ENCODE measurements at places on chromosomes 2 and 18.
A peak's percentile ranks its signal among the peaks of the same experiment; 100 is the strongest.

DNA sequence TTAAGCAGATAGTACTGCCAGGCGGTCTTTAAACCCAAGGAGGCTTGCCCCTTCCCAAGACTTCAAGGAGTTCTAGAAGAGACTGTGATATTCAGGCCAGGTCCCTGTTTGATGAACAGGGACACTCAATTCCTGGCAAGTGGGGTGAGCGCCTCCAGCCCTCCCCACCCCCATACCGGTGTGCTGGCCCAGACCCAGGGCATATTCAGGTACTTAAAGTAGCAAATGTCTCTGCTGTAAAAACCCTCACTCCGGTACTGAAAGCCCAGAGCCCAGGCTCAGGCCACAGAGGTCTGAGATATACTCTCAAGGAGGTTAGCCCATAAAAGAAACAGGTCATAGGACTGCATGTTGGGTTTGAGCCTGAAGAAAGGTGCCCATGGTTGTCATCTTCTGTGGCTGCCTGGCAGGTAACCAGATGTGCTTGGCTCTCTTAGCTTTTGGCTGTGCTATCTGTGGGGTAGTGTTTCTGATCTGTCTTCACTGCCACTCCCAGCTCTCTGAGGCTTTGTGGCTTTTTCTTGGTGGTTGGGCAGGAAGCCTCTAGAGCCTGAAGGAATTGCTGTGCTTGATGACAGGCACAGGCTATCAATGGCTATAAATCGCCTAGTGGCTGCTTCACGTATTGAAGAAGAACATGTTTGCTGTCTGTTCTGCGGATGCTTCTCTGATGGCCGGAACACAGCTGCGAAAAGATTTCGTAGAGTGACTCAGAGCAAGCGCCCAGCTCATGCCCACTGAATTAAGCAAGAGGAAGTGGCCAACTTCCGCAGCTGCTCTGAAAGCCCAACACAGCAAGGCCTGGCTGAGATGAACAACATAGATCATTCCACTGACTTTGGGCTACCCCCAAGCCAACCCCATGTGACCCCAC lies 63.3 kb upstream of the ALPP start:
- DNase-seq = no peak

DNA sequence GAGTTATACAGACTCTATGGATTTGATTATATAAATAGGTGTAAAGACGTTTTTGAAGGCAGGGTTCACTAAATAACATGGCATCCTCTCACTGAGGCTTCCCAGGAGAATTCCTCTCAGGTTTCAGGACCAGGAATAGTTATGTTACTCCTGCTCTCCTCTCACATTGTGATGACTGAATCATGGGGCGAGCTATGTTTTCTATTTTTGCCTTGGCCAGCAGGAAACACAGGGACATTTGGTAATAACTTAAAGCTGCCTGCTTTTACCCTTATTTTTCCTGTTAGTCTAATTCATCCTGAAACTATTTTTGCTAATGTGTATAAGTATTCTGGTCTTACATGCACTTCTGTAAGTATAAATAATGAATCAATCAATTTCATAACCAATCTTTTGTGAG lies 115.3 kb upstream of the ITGB6 start:
- DNase-seq = no peak

- DNase-seq = no peak
Observed at GRCh38 chr2:163737563-163737962, 1.8 kb upstream of the FIGN start.

- DNase-seq = no peak
Observed at GRCh38 chr2:75558786-75559679, 1.7 kb downstream of the EVA1A start.

DNA sequence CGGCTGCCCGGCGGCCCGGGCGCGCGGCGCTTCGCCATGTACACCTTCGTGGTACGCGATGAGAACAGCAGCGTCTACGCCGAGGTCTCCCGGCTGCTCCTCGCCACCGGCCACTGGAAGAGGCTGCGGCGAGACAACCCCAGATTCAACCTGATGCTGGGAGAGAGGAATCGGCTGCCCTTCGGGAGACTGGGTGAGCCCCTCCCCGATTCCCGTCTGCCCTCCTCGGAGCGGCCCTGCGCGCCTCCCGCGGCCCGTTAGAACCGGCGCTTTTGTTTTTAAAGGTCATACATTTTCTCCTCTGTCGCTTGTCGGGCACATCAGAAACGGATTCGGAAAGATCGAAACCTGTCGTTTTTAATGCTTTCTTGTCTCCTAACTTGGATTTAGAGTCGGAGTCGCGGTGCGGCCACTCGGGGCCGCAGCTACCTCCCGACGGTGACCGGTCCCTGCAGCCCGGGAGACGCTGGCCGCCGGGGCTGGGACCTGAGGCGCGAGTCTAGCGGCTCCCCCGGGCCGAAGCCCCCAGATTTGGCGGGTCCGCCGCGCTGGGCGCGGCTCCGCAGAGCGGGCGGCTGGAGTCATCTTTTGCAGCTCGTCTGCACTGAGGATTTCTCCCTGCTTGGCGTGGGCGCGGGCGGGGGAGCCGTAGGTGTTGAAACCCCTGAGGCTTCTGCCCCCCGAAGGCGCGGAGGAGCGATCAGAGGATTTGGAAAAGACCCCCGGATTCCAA lies 519 bp downstream of the TTL start:
- peak; percentile 45 for DNase-seq

GRCh38 chr18:7207366-7207915 lies 23.4 kb upstream of the LRRC30 start:
- no peak for DNase-seq

DNA sequence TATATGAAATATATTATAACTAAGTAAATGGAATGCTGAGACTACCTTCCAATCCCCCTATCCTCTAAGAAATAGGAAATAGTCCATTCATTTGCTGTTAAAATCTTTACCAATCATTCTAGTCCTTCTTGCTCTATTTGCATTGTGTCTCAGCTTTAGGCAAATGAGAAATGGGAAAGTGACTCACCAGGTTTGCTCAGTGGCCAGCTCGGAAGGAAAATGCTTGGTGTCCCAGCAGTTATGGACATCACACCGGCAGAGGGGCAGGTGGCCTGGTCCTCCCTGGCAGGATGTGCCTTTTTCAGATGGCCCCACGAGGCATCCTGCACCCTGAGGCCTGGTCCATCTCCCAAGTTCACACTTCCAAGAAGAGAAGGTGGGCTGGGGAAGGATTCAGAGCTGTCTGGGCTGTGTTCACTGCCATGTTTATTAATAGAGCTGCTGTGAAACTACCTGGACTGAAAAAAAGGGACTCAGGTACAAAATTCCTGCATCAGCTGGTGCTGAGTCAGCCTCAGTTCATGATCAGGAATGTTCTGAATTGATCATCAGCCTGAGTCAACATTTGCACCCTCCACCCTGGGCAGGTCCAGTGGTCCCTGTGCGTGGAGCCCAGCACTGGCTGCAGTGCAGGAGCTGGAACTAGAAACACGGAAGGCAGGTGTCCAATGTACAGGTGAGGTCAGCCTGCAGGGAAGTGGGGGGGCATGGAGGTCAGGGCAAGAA lies 60.1 kb upstream of the ARL4C start:
- peak; percentile 85 for DNase-seq

DNA sequence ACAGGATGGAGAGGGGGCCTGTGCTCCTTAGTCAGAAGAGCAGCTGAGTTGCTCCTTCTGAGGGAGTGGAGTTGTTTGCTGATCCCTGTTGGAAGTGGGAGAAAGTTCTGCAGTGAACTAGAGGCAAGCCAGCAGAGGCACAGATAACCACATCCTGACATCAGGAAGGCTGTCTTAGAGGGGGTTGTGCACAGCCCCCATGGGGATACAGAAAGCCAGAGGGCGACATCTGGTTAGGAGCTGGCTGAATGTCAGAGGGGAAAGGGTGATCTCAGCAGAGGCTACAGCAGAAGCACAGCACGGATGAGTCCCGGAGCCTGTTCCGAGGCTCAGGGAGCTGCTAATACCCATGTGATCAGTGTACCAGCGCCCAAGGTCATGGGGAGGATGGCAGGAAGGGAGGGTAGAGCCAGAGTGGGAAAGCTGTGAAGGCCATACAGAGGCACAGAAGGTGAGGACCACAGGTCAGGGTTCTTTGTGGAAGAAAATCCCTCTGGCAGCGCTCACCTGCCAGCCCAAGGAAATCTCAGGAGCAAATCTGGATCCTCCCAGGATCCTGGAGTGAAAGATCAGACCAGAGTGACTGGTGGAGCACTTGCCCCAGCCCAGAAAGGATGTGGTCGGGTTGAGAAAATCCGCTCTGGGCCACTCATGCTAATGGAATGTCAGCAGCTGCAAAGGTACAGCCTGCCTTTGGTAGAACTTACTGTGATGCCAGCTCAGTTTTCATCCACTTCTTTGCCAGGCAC lies 111.8 kb downstream of the STPG4 start:
- peak; percentile 99 for DNase-seq

Measured in PC-9 (cell line).